ENCODE measurements at places on chromosomes 6 and 20. TPM values are rescaled to one million over a fixed set of nuclear protein-coding genes. Genes with fewer than 3 reads are reported as not detected.

ME1 gene
- 1.6 TPM for polyA plus RNA-seq

SLC12A5 gene
- polyA plus RNA-seq: 0.52 TPM

DAAM2 gene
- 35.2 TPM for polyA plus RNA-seq

PACSIN1 gene
- polyA plus RNA-seq: 1.1 TPM

ITPR3 gene
- polyA plus RNA-seq: 6.8 TPM

DNA sequence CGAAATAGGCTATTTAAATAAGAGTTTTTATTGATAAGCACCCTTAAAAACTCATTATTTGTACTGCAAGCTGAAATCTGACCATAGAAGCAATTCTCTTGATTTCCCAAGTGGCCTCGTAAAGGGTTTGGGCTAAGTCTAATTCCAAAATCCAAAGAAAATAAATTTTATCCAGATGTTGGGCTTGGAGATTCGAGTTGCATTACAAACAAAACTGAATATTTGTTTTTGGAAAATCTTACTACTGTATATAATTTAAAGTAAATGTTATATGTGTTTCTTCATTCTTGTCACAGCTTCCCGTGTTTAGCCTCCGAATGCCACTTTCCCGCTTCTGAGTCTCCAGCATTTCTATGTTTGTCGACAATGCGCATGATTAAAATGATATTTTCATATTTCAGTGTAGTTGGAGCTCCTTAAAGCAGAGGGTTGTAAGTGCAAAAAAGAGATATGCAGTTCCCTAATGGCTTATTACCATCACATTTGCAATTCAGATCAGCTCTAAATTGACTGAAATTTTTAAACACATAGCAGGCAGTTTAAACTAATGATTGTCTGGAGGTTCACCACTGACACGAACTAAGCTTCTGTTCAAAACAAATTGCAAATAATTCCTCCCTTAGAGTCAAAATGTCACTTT is 47.0 kb downstream of the PRL start:
- no peak for DNase-seq

DNA sequence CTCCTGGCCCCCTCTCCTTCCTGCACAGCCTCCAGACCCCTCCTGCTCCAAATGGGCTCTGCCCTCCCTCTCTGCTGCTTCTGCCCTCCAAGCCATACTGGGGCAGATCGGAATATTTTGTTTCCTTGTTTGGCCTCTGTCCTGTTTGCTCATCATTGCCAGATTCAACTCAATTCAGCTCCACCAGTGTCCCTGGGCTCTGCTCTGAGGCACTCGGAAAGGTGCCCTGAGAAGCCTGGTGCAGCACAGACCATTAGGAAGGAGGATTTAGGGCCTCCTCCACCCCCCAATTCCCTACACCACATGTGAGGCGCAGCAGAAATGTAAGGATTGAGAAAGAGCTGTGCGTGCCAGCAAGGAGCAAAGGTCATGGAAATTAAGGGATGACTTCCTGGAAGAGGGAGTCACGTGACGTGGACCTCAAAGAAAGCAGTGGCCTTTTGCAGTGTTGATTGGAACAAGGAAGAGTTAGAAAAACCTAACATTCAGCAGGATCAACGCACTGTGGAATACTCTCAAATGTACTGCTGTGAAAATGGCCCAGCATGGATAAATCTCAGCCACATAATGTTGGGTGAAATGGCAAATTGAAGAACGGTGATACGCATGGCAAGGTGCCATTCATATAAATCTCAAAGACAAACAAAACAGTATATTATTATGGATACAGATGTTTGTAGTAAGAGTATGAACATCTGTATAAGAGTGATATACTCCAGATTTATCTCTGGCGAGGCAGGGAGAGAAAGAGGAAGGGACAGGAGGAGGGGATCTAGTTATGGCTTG is 229.5 kb upstream of the RNF24 start:
- no peak for DNase-seq

DNA sequence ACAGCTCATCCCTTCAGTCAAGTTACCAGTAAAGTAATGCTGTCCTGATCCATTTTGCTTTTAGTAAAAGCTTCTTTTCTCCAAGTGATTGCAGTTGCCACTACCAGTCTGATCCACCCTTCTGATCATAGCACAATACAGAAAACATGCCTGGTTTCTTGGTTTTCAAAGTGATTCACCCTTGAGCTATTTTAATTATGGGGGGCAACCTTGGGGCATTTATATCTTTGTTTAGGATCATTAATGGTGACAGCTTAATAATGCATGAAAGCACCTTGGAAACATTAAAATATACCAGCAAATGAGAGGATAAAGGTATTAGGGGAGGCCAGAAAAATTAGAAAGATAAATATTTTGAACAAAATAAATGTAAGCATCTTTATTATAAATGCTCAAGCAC is 38.4 kb downstream of the LRRC1 start:
- no peak for DNase-seq

- DNase-seq: no peak
Measured at GRCh38 chr20:2760297-2760951, 40.0 kb downstream of the CPXM1 start.

DNA sequence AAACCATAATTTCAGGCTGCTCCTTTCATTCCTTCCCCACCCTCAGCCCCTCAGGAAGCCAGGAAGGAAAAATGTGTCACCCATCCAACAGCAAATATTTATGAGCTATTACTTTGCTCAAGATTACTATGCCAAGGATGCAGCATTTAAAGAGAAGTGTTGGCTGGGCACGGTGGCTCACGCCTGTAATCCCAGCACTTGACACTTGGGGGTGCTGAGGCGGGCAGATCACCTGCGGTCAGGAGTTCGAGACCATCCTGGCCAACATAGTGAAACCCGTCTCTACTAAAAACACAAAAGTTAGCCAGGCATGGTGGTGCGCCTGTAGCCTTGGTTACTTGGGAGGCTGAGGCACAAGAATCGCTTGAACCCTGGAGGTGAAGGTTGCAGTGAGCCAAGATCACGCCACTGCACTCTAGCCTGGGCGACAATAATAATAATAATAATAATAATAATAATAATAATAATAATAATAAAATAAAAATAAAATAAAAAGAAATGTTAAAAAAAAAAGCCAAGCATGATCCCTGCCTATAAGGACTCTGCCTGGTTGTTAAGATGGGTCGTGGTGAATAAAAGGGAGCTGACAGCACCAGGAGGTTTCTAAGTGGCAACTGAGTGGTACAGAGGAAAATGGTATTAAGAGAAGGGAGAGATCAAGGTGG is 20.5 kb upstream of the TIAM2 start:
- no peak for DNase-seq

DNA sequence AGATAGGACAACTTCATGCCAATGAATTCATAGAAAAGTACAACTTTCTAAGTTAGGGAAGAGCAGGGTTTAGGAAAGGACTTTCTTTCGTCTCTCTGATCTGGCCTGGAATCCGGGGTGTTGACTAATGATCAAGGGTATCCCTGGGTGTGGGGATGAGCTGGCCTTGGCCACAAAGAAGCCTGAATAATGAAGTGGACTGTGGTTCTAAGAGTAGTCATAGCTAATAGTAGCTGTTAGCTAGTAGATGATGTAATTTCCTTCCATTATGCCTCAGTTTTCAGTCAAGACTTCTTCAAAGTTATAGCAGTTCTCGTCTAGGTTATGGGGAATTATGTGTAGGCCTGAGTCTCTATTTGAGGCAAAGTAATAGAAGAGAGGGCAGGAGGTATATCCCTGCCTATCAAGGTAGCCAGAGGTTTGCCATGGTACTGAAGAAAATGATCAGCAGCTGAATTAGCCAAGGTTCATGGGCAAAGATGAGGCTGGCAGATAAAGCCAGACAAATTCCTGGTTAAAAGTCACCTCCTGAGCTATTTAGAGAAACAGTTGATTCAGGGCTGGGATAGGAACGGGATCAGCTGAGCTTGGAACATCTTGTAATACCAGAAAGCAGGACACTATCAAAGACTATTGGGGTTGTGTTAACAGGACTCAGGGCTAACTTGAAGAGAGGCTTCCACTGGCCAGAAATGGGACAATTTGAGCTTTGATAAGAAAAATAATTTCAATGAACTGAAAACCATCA is 18.7 kb upstream of the TRPC4AP start:
- DNase-seq: no peak
